ENCODE measurements at places on chromosomes 11 and 22.

DNA sequence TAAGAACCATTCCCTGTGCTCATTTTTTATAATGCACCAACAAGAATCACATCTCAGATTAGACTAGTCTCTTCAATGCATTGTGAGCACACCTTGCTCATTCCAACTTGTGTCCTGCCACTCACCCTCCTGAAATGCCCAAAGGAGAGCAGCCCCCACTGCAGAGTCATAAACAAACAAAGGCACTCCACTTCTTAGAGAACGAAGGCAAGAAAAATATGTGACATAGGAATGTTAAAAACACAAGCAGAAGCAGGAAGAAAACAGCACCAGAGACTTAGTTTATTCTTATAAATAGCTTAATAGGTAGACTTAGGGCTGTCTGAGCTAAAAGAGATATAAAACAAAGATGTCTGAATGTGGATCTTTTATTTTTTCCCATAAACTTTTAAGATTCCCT lies 57.2 kb downstream of the GUCY1A2 start:
- DNase-seq: no peak

DNA sequence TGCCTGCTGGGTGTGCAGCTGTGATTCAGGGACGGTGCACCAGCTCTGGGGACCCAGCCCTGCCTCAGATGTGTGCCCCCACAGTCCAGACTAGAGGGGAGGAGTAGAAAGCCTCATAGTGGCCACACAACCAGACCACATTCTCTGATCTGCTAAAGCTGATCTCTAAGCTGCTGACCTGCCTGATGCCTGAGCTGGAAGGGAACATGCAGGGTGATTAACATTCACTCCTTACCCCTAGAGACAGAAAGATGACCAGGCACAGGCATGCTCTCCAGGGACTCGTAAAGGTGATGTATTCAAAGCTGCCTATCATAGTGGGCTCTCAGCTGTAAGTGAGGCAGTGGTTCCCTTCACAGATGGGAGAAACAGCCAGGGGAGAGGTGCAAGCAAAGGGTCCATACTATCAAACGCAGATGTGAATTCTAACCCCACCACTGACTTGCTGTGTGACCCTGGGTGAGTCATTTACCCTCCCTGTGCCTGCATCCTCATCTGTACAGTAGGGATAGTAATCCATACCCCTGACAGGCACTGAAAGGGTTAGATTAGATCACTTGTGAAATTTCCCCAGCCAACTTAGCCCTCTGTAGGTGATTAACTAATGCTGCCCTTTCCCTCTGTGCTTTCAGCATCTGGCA lies 29.0 kb upstream of the LRRC32 start:
- DNase-seq: no peak

DNA sequence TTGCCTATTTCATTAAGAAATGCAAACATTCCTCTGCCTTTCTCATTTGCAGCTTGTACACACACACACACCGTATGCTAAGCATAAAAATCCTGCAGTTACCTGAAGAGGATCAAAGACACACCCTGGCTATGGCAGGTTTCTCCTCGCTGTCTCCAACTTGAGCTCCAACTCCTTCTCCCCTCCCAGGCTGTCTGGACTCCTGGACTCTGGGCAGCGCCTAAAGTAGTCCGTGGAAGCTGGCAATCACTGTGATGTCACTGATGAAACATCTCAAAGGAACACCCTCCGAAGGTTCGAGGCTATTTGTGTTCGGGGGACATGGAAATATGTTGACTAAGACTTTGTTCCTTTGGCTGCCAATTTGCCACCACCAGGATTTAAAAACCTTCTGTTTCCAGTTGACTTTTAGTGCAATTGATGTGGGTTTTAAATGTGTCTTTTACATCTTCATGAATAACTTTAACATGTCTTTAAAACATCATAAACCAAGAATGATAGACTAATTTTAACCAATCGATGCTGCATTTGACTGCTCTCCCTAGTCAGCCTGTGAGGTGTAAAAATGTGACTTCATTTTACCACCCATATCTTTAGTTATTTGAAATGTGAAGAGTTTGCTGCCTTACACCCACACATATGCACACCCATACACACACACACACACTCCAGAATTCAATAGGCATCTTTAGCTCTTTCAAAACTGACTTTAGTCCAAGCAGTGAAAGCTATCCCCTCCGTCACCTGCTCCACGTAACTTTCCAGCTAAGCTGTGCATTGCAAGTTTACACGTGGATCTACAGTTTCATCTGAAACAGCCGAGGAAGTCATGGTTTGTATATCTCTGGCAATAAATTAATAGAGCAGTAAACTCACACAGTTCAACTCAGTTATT lies at the start of gene SLN:
TSS of gene SLN (minus strand) at position 196 of the 895 bp plus-strand sequence.
- no peak for DNase-seq

DNA sequence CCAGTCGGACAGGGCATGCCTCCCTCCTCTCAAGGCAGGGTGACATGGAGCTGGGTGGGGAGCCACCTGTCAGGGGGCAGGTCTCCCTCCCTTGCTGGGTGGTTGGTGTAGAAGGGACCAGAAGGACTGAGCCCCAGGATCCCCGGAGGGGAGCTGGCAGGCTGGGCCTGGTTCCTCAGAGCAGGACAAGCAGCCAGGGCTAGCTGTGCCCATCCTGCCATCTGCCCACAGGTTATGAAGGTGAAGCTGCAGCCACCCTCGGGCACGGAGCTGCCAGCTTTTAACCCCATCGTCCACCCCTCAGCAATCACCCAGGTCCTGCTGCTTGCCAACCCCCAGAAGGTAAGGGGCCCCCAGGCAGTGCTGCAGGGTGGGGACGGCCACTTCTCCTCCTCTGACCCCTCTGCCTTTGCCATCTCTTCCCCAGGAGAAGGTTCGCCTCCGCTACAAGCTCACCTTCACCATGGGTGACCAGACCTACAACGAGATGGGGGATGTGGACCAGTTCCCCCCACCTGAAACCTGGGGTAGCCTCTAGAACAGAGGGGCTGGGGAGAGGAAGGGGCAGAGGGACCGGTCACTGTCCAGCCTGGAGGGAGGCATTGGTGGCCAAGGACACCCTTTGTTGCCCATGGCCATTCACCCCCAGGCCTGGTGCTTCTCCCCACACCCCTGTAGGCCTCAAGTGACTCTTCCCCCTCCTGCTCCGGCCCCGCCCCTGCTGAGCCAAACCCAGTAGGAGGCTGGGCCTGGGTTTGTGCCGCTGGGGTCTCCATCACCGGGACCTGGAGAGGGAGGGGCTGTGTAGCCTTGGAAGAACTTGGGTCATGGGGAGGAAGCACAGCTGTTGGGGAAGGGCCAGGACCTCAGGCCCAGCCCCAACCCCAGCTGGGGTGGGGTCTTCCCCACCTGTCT lies 7.0 kb upstream of the SH3BP1 start:
- DNase-seq: no peak

- DNase-seq: no peak
These were observed 37.5 kb downstream of the C11orf91 start for GRCh38 chr11:33663121-33663520.

- peak; percentile 48 for DNase-seq
These were observed 1.6 kb downstream of the IRF7 start for GRCh38 chr11:614021-614622.

GRCh38 chr22:35186492-35186891 lies 70.8 kb upstream of the HMGXB4 start:
- no peak for DNase-seq

DNA sequence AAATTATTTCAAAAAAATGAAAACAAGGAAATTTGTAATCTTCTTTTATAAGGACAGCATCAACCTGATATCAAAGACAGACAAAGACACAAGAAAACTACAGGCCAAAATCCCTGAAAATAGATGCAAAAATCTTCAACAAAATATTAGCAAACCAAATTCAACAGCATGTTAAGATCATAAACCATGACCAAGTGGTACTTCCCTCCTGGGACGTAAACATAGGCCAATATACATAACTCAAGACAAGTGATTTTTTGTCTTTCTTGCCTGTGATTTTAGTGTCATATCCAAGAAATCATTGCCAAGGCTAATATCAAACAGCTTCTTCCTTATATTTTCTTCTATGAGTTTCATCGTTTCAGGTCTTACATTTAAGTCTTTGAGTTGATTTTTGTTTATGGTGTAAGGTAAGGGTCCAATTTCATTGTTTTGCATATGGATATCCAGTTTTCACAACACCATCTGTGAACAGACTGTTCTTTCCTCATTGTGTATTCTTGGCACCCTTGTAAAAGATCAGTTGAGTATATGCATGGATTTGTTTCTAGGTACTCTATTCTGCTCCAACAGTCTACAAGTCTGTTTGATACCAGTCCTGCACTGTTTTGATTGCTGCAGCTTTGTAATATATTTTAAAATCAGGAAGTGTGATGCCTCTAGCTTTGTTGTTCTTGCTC lies 50.0 kb downstream of the SBF2 start:
- no peak for DNase-seq

- DNase-seq: no peak
These were observed 537.4 kb upstream of the LUZP2 start for GRCh38 chr11:23959462-23959861.

GRCh38 chr22:49380095-49380827 lies 447.4 kb downstream of the BRD1 start:
- no peak for DNase-seq

DNA sequence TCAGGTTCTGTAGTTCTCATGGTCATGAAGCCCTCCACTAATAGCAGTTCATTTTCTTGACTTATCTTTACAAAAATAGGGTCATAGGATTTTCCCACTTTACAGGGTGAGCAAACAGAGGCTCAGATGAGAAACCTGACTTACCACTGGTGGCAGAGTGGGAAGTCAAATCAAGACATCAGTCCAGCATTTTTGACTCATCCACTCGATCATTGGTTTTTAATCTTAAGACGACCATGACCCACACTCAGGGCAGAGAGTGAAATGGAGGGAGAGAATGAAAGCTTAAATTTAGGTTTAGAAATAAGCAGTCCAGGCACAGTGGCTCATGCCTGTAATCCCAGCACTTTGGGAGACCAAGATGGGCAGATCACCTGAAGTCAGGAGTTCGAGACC lies 42.1 kb downstream of the RTL6 start:
- no peak for DNase-seq

DNA sequence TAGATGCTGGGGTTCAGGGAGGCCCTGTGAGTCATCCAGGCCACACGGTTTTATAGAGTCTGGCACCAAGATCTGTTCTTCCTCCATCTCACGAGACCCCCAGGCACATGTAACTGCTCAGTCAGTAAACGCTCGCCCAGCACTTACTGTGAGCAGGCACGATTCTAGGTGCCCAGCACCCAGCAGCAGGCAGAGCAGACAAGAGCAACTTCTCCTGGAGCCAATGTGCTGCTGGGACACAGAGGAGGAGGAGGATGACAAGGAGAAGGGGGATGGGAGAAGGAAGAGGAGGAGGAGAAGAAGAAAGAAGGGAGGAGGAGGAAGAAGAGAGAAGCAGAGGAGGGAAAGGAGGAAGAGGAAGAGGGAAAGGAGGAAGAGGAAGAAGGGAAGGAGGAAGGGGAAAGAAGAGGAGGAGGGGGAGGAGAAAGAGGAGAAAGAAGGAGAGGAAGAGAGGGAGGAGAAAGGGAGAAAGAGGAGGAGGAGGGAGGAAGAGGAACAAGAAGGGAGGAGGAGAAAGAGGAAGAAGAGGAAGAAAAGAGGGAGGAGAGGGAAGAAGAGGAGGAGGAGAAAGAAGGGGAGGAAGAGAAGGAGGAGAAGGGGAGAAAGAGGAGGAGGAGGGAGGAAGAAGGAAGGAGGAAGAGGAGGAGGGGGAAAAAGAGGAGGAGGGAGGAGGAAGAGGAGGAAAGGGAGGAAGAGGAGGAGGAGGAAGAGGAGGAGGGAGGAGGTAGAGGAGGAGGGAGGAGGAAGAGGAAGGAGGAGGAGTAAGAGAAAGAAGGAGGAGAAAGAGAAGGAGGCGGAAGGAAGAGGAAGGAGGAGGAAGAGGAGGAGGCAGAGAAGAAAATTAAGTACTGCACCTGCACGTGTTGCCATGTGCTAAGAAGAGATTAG lies 77.6 kb upstream of the RTL6 start:
- no peak for DNase-seq

- no peak for DNase-seq
These were observed 44.7 kb downstream of the FLRT1 start for GRCh38 chr11:64080390-64080789.

DNA sequence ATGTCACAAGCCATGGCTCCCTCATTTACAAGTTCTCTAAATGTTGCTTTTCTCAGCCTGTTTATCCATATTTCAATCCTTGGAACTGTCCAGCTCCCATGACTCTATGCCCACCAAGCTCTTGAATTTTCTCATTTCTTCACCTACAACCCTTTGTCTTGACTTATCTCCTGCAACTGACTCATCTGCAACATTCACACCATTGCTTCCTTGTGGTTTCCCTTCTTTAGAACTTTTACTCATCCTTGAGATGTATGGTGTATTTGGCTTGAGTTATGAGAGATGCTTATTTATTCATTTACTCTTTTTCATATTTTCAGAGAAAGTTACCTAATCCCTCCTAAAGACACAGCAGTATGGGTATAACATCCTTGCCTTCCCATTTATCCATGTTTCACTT lies 18.8 kb downstream of the TRIM34 start:
- no peak for DNase-seq

- peak; percentile 16 for DNase-seq
These were observed 6.1 kb downstream of the CAPN5 start for GRCh38 chr11:77072851-77073327.

GRCh38 chr11:2202071-2202899 lies 30.7 kb upstream of the TH start:
- no peak for DNase-seq

DNA sequence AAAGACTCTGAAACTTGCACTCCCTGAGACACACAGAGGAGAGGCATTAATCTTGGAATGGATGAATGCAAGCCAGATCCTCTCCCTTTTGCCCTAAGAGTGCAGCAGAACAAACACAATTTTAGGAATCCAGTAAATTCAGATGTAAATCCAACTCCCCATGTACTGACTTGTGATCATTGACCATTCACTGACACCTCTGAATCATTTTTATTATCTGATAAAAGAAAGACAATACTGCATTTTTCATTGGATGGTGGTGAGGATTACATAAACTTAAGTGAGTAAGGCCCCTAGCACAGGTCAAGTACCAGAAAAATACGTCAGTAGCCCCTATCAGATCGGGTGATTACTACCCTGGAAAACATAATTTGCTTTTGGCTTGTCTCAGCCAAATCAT lies 782.9 kb upstream of the API5 start:
- DNase-seq: no peak

DNA sequence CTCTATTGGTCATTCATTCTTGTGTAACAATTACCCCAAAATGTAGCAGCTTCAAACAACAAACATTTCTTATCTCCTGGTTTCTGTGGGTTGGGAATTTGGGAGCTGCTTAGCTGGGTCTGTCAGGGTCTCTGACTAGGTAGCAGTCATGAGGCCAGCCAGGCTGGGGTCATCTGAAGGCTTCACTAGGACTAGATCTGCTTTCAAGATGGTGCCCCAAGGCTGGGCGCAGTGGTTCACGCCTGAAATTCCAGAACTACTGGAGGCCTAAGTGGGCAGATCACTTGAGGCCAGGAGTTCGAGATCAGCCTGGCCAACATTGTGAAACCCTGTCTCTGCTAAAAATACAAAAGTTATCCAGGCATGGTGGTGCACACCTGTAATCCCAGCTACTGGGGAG lies 13.1 kb upstream of the SPDYC start:
- no peak for DNase-seq

Data from CD4-positive, alpha-beta T cell treated with Interferon alpha-2 for 1 hour (primary cell).